ENCODE measurements at places on chromosomes 5 and 9.

DNA sequence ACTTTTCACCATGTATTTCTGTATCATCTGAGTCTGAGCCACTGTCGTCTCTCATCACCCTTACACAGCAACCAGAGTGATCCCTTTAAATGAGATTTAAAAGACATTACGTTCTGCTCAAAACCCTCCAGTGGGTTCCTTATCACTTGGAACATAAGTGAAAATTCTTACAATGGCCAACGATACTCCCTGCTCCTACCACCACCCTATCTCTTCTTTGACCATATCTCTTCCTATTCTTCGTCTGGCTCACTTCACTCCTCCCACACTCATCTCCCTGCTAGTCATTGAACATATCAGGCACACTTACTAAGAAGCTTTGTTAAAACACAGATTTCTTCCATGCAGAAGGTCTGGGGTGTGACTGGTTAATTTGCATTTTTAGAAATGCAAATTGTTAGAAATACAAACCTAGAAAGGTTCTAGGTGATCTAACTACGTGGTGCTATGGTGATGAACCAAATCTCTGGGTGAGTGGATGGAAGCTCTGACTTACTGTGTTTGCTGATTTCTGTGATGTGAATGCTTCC, 166.6 kb upstream of the CD180 start:
- DNase-seq = no peak

DNA sequence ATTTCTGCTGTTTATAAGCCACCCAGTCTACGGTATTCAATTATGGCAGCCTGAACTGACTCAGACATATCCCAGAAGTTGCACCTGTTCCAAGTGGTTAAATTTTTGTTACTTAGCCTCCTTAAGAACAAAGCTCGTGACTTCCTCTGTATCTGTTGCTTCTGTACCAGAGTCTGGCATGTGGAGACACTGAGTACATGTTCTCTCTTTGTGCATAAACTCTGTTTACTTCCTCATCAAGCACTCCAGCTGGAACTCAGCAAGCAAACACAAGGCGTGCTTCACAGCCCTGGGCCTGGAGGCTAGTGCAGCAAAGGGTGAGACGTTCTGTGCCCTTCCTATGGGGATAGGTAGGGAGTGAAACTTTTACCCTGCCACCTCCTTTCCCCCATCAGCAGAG, 19.0 kb downstream of the C9orf152 start:
- DNase-seq = no peak

- DNase-seq = no peak
Observed at GRCh38 chr5:147339313-147339712, 104.5 kb downstream of the STK32A start.

DNA sequence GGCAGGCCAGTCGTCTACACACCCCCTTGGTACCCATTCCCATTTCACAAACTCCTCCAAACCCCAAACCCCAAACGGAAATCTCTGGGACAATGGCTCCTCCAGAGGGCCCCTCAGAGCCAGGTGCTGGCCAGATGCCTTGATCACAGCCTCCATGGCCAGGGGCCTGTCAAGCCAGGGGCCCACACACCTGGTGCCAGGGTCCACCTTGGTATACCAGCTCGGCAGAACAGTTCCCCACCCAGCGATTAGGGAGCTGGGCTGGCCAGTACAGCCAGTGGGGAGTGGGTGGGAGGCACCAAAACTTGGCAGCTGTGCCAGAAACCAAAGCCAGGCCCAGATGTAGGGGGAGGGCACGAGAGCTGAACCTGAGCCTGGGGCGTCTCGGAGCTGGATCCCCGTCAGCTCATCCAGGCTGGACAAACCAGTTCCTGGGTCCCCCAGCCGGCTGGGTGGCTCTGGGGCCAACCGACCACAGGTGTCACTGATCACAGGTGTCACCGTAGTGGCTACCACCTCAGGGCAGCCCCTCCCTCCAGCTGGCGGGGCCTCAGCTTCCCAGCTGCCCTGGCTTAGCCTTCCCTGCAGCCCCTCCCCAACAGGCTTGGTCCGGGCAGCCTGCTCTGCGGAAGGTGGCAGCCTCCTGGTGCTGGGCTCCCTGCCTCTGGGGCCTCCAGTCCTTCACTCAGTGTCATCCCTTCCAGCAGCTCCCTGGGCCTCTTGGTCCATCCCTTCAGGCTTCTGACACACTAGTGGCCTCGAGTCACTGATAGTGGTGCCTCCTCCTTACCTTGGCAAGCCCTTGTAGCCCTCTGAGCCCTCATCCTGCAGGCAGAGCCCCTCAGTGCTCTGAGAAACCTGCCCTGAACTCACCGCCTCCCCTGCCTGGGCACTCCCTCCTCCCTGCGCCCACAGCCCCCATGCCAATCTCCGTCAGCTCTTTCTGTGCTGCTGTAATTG, 6.6 kb upstream of the RMND5B start:
- DNase-seq = no peak

DNA sequence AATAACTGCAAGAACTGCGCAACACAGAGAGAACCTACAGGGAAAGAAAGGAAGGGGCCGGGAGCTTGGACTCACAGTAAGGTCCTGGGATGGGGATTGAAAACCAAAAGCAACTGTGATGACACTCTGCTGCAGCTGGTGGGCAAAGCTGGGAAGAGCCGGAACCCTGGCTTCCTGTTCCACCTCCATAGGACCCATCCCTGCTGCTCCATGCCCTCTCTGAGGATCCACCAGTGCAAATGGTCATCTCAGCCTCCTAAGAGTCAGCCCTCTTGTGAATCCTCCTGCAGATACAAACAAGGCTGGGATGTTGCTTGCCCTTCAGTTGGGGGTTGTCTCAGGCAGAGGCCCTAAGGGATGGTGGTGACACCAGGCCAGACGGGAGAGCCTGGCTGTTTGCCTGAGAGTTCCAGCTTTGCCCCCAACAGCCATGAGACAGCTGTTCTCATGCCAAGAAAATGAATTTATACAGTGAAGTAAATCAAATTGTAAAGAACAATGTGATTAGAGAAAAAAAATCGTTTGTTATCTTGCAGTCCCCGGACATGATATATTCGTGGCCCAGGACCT, 90.8 kb downstream of the TENT4A start:
- DNase-seq = no peak

- peak; percentile 47 for DNase-seq
Observed at GRCh38 chr9:36924071-36924470, 110.0 kb downstream of the PAX5 start.

GRCh38 chr5:110072651-110073050, 382.9 kb downstream of the MAN2A1 start:
- no peak for DNase-seq

GRCh38 chr5:168809218-168809617, 230.1 kb upstream of the PANK3 start:
- no peak for DNase-seq

GRCh38 chr9:134454476-134454857, 128.2 kb downstream of the RXRA start:
- DNase-seq = no peak

DNA sequence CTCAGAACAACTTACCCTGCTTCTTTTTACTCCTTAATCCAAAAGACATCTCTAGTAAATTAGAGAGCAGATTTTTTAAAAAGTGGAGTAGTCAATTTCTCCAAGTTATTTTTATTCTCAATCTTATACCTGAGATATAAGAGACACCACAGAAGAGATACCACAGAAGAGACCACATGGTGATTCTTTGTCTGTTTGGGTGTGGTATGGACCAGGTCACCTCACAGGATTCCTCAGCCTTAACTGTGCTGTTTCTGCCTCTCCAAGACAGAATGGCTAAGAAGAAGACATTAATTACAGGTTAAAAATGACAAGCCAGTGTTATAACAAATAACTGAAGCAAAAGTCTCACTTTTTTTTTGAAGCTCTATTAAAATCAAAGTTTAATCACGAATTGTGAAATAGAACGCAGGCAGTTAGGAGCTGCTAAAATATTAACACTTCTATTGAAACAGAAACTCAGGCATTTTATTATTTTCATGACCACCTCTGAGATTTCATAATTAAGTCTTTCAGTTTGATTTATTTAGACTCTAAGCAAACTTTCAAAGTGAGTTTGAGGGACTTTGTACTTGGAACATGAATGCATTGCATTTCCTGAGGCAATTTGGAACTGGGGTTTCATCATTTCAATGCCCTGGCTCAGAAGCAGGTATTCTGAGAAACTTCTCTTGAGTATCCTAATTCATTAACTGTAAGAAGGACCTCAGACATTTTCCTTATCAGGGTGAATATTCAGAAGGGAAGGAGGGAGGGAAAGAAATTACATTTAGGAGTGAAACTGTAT, 280.7 kb downstream of the KCTD16 start:
- DNase-seq = no peak

- no peak for DNase-seq
Observed at GRCh38 chr9:77022783-77023440, 3.5 kb downstream of the FOXB2 start.

GRCh38 chr9:2181792-2182191, 166.6 kb downstream of the SMARCA2 start:
- DNase-seq = no peak

DNA sequence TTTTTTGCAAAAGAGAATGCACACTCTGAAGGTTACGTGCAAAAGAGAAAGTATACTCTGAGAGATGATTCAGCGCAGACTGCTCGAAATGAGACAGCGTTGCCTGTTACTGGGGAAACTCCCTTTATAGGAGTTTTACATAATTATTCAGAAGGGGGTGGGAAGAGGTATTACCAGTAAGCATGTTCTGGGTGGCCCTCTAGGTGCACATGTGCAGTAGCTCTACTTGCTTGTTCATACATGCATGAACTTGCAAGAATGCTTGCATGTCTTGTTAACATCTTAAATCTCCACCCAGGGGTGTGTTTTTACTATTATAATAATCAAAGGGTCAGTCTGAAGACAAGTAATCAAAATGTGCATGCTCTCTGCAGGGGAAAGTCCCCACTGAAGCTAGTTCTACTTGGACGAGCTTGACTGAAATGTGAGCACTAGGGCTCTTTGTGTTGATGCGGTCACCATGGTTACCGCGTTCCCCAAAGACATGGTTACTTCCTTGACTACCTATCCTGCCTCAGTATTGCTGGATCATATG, 75.5 kb downstream of the SGCD start:
- DNase-seq = peak; percentile 78

- no peak for DNase-seq
Observed at GRCh38 chr9:105993116-105993854, 298.9 kb downstream of the TMEM38B start.

- DNase-seq = no peak
Observed at GRCh38 chr5:60447488-60447920, 252.5 kb downstream of the DEPDC1B start.

GRCh38 chr5:170483701-170484458, 19.9 kb upstream of the KCNIP1 start:
- no peak for DNase-seq

DNA sequence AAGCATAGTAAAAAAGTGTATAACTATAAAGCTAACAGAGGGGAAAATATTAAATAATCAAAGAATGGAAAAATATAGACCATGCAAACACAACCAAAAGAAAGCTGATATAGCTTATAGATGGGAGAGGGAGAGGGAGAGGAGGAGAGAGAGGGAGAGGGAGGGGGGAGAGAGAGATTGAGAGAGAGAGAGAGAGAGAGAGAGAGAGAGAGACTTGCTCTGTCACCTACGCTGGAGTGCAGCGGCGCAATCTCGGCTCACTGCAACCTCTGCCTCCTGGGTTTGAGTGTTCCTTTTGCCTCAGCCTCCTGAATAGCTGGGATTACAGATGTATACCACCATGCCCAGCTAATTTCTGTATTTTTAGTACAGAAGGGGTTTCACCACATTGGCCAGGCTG, 110.6 kb downstream of the RAPGEF6 start:
- DNase-seq = no peak

- no peak for DNase-seq
Observed at GRCh38 chr9:81468084-81468595, 221.2 kb downstream of the TLE1 start.

DNA sequence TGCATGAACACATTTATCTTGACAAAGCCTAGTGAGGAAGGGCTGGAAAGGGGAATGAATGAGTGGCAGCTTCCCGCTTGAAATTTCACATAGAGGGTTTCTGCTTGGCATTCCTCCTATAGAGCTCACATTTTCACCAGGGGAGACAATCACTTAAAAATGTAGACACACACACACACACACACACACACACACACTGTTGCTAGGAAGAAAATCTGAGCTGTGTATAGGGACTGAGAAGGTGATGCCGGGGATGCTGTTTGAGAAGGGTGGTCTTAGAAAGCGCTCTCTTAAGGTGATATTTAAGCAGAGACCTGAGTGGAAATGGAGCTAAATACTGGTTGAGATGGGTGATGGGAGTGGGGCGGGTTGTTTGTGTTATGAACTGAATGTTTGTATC, 70.4 kb downstream of the LRRC70 start:
- no peak for DNase-seq

- DNase-seq = no peak
Observed at GRCh38 chr5:38979535-38979934, 94.7 kb downstream of the RICTOR start.

- no peak for DNase-seq
Observed at GRCh38 chr5:122940890-122941289, 95.5 kb downstream of the SNX24 start.

DNA sequence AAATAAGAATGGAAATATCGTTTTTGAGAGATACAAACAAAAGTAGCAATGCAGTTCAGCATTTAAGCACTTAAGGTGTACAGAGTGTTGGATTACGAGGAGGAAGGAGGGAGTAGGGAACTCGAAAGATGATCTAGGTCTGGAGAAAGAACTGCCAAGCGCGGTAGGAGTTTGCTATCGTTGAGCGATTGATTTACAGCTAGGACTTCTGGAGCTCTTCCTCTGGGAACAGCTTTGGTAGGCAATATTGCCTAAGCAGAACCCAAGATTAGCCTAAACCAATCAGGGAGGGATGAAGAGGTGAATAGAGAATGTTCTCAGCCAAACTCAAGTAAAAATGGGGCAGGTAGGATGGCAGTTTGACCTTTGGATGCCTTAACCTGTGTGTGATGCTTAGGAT, 965 bp downstream of the CLTA start:
- no peak for DNase-seq

GRCh38 chr9:79300068-79300467, 271.7 kb upstream of the TLE4 start:
- no peak for DNase-seq

DNA sequence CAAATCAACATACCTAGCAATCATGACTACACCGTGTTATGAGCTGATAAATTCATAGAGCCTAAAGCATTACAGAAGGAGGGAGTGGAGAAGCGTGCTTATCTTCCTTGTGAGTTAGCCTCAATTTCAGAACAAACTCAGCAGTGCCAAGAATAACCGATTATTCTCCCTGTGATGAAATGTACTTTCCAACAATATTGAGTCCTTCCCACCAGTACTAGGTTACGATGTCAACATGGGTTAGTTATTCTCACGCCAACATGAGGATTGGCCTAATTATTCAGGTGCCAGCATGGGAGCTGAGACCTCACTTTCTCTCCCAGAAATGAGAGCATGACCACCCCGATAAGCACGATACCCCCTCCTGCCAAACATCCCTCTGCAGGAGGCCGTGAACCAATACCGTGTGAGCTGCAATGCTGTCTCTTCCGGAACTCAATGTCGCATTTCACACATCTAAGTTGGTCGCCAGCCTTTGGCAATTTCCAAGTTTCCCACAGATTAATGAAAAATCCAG, 193.7 kb downstream of the ENC1 start:
- no peak for DNase-seq

GRCh38 chr9:95770653-95771131, 104.8 kb upstream of the ERCC6L2 start:
- no peak for DNase-seq
